ENCODE measurements at places on chromosomes 2 and 18.

DNA sequence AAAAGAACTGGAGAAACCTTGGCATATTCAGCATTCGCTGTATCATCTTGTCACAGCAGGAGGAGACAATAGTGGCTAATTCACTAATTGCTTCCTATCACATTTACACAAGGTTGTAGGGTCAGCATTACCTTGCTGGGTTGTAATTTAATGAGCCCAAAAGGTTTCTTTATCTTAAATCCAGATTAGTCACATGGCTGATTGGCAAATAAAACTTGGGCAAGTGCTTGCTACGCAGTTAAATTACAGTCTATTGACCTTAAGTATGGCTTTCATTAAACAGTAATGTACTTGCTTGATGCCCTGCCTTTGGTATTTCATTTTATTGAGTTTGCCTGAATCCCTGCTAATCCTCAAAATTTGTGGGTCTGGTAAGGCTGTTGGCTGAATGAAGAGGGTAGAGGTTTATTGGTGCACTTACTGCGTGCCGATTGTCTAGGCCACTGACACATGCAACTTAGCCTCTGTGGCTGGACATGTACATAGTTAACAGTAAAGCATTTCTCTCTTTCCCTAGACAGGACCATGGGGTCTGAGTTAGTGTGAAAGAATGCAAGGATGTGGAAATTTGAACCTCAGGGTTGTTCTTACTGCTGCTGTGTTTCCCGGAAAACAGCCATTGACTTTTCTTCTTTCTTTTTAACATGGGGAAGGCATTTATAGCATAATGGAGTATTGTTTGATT, 34.3 kb downstream of the FMNL2 start:
- no peak for DNase-seq

DNA sequence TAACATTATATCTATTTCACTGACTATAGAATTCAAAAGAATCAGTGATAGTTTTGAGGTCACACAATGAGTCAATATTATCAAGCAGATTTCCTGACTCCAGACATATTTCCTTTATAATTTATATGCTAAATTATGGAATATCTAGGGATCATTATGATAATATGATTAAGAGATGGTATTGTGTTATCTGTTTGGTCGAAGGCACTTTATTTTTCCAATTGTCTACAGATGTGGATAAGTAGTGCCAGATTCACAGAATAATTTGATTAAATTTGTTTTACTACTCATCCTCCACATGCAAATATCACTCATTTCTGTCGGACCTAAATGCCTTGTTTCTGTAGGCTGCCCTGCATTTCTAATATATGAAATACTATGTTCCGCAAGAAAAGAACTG, 4.4 kb downstream of the ZNF804A start:
- DNase-seq = no peak

DNA sequence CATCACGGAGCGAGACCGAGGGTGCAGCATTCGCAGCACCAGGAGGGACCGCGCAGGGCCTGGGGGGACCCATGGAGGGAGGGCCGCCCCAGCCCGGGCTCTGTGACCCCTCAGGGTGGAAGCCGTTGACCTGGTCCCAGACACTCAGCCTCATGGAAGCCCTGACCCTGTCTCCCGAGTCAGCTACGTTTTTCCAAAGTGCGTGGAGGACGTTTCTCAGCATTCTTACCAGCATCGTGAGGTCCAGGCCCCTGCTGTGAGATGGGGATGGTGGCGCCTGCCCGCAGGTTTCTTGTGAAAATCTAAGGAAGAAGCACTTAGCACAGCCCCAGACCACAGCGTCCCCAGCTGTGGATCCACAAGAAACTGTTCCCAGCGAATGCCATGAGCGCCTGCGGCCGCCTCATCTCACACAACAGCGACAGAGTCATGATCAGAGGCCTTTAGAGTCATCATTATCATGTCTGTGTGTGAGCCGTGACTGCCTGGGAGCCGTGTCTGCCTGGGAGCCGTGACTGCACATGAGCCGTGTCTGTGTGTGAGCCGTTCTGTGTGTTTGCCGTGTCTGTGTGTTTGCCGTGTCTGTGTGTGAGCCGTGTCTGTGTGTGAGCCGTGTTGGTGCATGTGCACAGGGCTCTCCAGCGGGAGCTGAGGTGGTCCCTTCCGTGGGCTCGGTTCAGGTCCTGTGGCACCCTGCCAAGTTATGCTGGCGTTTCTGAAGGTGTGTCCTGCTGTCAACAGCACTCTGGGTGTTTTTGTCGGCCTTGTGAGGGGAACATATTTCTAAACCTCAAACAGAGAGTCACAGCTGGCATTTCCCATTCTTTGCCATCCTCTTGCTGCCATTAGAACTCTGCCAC, 49.2 kb upstream of the KCNG2 start:
- no peak for DNase-seq

GRCh38 chr2:16661526-16661925, 4.1 kb downstream of the CYRIA start:
- no peak for DNase-seq

DNA sequence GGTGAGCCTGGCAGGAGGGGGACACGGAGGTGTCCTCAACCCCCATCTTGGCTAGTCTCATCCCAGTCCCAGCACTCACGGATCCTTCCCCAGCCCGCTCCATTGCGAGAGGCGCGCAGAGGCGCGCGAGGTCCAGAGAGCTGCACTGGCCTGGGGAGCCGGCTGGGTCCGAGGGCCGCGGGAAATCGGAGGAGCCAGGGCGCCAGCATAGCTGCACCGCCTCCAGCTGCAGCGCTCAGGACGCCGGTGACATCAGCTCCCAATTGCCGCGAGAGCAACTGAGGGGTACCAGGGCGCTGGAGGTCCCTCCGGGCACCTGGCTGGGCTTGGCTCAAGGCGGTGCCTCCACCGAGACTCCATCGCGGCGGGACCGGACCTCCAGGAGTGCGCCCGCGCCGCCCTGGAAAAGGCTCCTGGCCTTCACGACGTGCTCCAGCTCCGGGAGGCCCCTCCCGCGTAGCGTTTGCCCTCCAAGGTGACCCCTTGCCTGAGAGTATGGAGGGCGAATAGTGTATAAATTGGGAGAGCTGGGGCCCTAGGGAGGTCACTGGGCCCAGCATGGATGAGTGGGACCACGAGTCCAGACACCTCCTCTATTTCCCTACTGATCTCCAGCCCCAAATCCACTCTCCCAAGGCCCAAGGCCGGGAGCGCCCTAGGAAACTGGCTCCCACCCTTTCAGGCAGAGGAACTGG, 5.5 kb downstream of the RTKN start:
- DNase-seq = no peak

DNA sequence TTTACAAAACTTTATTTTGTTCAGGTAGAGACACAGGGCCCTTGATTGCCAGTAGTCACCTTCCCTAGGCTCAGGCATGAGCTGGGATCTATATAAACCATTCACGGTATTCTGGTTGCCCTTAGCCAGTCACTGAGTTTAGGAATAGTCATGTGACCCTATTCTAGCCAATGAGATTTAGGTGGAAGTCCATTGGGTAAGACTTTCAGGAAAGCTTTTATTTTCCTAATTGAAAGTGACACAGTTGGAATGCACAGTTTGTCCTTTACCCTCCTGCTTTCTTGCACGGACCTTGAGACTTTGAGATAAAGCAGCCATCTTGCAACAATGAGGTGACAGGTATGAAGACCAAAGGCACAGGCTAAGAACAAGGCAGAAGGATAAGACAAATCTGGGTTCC, 21.5 kb downstream of the SLC4A5 start:
- DNase-seq = no peak

DNA sequence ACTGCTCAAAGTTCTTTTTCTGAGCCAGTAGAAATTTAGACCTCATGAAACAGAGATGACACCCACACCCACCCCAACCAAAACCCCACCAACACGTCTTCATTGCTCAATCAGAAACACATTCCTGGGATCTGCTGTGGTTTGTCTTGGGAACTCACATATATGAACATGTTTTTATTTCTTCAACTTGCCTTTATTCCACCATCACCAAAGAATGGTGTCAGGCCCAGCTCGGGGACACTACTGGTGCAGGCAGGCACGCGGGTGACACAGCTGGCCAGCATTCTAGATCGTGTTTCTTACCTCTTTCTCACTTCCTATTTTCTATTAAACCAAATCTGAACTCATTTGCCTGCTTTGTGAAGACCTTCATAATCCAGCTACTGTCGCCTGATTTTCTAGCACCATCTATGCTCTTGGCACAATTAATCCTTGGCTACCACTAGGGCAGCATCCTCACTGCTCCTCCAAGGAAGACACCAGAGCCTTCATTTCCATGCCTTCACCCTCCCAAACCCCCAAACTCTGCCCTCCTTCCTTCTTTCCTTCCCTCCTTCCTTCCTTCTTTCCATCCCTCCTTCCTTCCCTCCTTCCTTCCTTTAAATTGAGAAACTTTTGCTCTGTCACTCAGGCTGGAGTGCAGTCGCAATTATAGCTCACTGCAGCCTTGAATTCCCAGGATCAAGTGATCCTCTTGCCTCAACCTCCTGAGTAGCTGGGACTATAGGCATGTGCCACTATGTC, 157.1 kb downstream of the BCL2 start:
- no peak for DNase-seq

GRCh38 chr18:376311-376710, 108.5 kb upstream of the THOC1 start:
- DNase-seq = no peak

DNA sequence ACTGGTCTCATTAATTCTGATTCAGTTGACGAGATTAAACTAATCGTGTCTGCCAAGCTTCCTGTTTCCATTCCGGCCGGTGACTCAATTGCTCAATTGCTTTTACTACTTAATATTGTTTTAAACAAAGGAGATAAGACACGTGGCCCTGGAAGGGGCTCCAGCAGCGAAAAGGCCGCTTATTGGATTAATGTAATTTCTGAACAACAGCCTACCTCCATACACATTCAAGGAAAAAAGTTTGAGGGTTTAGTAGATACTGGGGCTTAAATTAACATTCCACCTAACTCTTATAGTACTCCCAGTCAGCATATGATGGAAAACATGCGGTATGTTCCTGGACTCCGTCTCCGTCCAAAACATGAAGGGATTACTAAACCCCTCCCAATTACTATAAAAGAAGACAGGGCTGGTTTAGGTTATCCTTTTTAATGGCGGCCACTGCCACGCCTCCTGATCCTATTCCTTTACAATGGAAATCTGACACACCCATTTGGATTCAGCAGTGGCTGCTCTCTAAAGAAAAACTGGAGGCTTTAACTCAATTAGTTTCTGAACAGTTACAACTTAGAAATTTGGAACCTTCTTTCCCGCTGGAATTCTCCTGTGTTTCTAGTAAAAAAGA, 27.1 kb downstream of the VPS54 start:
- DNase-seq = no peak

DNA sequence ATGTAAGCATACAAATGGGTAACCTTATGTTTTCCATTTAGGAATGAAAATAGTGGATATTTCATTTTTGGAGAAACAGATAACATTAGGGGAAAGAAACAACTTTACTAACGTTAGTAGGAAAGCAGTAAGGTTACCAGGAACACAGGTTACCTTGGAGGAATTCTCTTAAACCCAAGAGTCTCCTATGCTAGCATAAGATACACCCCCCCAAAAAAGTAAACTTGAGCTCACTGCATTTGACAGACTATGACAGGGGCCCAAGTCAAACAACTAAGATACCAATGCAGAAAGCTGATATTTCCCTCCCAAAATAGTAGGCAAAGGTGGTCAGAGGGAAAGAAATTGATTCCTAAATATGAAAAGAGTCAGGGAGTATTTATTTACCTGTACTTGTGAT, 656.9 kb downstream of the DSC3 start:
- no peak for DNase-seq

DNA sequence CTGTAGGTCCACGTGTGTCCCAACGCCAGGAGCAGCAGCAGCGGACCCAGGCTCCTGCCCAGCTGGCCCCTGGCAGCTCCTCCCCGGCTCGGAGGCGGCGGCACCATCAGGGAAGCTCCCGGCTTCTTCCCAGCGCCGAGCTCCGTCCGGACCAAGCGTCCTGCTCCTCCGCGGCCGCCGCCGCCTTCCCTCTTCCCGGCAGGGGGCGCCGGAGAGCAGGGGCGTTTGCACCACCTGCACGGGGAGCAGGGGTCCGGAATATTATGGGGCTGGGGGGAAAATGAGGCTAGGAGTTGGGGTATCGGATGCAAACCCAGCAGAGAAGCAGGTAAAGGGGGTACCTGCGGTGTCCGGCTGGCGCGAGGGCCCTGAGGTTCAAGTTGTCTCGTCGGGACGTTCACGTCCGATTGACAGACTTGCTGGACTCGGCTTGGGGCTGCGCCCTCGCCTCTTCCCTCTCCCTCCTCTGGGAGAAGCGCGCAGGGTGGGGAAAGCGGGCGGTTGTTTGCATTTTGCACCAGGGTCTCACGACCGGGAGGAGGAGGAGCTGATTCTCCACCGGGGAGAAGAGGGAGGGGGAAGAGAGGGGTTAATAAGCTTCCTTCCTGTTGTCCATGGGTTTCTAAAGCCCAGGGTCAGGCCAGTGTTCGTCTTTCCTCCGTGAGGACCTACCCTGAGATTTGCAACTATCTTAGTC, at the start of gene CCBE1:
CCBE1 (minus strand) TSS at position 188 of the 697 bp plus-strand sequence.
- no peak for DNase-seq

DNA sequence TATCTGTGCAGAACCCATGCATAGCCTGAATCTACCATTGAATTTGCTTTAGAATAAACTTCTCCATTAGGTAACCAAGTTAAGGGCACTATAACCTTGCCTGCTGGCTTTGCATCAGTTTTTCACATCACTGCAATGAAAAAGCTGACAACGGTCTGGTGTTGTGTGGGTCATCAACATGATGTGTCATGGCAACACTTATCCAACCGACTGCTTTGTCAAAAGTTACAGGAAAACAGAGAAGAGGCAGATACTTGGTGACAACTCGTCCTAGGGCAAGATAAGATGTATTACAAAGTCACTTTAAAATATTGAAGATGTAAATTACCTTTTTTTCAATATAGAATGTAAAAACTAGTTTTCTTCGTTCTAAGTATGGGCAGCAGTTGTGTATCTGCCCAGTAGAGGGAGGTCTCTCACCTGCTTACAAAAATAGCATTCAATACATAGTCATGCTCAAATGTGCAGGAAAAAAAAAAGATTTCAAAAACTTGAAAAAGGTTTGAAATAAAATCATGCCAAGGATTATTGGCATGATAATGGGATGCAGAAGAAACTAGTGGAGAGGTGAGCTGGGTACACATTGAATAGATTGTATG, 96.3 kb downstream of the EVA1A start:
- no peak for DNase-seq

DNA sequence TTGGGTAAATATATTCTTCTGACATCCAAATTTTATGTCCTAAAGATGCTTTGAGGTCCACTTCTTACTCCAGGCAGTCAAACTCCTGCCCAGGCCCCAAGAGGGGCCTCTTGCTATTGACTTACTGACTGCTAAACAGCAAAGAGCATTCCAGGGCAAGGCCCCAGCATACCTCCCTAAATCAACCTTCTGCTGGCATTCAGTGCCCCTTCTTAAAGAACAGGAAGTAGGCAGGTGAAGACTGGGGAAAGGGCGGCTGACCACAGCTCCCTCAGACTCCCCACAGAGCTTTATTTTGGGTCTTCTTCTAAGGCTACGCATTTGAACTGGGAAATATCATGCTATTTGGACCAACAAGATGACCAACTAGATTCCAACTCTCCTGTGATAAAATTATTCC, 68.9 kb downstream of the USP40 start:
- DNase-seq = no peak

GRCh38 chr2:217604527-217605194, 398.1 kb downstream of the TNS1 start:
- DNase-seq = no peak

- DNase-seq = no peak
Observed at GRCh38 chr2:241689306-241689705, 2.7 kb upstream of the DTYMK start.

- DNase-seq = no peak
Observed at GRCh38 chr2:1822341-1822740, 78.0 kb upstream of the PXDN start.
